ENCODE measurements at places on chromosomes 1 and 21.
A peak's percentile ranks its signal among the peaks of the same experiment; 100 is the strongest.

DNA sequence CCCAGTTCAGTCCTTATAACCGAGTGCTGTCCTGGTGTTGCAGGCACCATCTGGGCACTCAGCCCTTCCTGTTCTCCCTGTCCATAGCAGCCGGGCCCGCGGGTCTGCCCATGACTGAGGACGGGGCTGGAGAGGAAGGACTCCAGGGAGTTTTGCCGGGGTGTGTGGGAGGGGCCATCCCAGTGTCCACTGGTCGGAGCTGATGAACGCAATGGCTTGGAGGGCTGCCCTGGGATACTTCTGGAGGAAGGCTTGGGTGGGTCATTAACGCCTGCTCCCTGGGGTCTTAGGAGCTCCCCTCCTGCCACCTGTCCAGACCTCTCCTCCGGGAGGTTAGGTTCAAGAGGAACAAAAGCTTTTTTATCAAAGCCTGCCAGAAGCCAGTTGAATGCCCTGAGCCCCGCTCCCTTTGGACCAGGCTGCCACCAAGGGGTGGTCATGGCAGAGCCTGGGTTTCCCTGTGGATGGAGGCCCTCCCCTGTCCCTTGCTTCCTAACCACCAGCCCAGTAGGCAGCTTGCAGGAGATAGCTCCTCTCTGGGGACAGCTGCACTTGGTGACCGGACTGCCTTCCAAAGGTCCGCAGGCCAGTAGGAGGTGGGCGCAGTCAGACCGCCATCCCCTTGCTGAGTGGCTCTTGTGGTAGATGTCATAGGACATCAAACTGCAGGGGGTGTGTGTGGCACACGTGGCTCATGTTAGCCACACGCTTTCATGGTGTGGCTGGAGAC is 61.3 kb downstream of the TRIM11 start:
- no peak for DNase-seq

DNA sequence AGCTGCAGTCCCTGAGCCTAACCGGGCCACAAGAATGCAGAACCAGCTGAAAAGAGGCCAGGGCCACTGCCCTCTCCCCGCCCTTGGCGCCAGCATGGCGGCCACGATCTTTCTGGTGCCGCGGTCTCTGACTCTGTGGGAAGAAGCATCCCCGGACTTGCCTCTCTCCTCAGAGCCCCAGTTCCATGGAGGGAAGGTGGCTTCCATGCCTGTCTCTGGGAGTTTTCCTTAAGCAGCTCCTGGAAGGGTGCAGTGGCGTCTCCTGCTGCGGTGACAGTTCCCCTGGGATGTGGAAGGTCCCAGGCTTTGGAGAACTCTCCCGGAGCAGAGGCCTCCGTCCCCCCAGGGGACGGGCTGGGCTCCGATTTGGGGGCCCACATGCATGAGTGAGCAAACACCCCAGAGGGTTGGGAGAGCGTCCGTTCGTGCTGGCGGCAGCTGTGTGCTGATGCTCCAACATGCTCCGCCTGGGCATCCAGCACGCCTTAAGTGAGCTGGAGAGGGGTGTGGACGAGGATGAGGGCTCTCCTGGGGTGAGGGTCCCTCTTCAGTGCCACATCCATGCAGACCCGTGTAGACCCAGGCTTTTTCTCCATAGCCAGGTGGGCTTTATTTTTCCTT is 109.8 kb upstream of the COL6A1 start:
- no peak for DNase-seq

DNA sequence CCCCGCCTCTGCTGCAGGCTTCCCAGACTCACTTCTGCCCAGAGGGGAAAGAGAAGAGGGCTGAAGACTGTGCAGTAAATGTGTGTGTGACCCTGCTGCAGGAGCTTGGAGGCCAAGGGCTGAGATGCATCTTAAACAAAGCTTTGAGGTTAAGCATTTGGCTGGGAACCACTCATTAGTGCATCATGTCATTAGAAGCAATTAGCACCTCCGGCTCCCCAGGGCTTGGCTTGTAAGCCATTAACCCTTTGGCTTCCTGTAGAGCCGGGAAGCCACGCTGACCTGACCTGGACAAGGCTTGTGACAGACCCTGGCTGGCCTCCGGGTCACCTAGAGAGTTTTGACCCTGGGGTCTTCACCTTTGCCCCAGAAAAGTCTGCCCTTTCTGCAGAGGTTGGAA is 77.0 kb downstream of the CSMD2 start:
- no peak for DNase-seq

DNA sequence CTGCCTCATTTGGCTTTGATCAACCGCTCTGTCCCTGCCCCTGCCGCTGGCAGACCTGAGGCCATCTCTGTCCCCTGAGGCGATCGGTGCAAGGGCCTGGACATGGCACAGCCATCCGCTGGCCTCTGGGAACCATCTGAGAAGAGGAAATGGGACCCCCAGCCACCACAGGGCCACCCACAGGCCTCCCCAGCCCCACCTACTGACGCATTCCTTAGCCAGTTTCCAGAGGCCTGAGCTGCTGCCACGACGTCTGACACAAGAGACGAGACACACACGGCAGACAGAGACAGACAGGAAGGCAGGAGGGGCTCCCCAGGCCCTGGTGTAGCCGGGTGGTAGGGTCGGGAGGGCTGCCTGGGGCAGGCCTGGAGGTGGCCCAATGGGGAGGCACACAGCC is 37.3 kb upstream of the EDN2 start:
- DNase-seq: no peak

- DNase-seq: no peak
Measured at GRCh38 chr1:3746830-3747521, 5.3 kb upstream of the CCDC27 start.

DNA sequence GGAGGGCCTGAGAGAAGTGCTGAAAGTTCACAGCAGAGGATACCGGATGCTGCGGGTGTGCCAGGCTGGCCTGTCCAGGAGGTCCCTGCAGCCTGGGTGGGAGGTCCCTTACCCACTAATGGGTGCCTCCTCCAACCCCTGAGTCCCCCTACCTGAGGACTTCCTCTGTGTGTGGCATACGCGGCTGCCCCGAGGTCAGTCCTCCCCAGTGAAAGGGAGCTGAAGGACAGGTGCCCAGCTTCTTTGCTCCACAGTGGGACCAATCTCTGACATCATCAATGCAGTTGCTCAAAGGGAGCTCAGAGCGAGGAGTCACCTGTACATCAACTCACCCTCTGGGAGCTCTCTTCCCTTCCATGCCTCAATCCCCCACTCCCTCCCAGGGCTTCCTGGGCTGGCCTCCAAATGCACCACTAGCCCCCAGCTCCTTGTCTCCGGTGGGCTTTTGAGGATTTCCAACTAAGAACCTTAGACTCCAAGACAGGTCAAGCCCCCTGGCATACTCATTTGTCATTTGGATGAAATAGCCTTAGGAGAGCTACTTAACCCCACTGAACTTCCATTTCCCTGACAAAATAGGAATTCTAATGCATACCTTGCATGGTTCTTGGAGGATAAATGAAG is 53.9 kb downstream of the PDE9A start:
- no peak for DNase-seq

DNA sequence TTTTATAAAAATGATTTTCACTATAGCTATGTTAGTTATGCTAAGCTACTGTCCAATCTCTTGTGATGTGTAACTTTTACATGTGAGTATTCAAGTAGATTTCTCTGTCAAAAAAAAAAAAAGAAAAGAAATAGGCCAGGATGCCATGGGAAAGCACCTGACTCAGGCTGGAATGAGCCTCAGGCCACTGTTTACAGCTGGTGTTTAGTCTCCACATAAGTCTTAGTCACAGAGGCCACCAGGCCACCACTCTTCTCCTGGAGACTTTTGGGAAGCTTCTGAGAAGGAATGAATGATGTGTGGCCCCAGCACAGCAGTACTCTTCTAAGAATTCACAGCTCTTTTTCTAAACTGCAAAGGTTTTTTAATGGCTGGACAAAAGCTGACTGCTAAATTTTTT is 48.9 kb downstream of the CHML start:
- no peak for DNase-seq

DNA sequence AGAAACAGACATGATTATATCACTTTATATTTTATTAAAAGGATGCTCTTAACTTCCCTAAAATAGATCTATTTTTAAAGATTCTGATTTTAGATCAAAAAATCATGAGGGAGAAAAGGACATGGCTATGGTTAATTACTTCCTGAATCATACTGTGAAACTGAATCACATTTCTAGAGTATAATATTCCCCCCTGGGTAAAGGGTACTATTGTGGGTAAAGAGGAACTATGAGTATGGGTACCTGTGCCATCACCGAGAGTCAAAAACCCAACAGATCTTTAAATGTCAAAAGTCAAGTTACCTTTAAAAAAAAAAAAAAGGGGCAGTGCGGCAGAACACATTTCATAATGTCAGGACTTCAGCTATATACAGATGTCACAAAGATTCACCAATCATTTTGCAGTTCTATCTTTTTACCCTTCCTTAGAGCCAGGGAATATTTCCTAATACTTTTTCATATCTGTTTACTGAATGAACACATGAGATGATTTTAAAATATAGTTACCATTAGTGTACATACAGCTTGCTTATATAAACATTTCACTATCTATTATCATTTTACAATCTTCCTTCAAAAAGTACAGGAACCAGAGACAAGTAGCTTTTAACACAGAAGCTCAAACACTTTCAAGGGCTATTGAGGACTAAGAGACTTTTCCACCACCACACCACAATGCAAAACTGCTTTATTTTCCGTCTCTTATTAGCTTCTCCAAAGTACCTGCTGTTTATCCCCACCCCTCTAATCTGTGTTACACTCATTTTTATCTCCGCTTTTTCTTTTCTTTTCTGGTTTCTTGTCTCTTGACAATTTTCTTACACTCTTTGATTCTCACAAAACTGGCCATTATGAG is 45.0 kb downstream of the EVI5 start:
- no peak for DNase-seq

- DNase-seq: no peak
Measured at GRCh38 chr1:77994117-77994705, 10.5 kb upstream of the DNAJB4 start.

DNA sequence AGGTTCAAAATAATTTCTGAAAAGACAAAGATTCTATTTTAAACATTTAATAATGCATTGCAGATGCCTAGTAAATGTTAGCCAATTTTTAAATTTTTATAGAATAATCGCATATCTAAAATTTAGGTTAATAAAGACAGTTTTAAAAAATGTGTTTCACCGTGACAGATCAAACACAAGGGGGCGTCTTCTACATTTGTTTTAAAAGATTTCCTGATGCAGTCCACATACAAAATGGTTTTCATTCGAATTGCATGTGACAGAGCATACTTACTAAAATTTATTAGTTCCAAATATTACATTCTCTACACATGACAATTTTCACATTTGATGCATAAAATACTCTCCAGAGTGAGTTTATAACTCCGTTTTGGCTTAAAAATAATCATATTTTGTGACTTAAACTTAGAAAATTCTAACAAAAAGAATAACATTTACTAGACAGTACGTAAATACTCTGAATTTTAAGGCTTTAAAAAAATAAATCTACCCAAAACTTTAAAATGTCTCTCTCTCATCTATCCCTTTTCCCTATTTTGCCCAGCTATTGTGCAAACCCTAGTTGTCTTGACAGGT is 75.5 kb downstream of the ADAMTS1 start:
- peak; percentile 20 for DNase-seq

DNA sequence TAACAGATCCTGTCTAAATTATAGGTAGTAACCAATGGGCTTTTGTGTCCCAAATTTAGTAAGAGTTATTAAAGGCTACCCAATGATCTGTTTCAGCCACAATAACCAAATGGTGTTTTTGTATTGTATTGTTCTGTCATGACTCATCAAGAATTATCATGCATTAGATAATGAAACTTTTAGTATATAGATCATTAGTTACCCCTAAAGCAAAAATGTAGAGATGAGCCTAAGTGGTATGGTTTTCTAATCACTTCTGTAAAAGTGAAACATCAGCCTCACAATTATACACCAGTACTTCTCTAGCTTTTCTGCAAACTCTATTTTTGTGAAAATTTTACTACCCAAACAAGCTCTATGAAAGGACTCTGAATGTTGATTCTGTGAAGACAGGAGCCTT is 71.4 kb downstream of the LRRC7 start:
- DNase-seq: no peak

- DNase-seq: no peak
Measured at GRCh38 chr21:27813750-27814149, 846.9 kb upstream of the ADAMTS5 start.

- no peak for DNase-seq
Measured at GRCh38 chr1:25677193-25677773, 60.7 kb downstream of the MAN1C1 start.

- no peak for DNase-seq
Measured at GRCh38 chr1:166197597-166197996, 30.8 kb upstream of the FAM78B start.

- no peak for DNase-seq
Measured at GRCh38 chr21:35488946-35489345, 439.8 kb upstream of the RUNX1 start.

- no peak for DNase-seq
Measured at GRCh38 chr1:29397256-29397590, 160.9 kb downstream of the PTPRU start.

GRCh38 chr1:187641463-187641862 is 812.7 kb downstream of the PLA2G4A start:
- no peak for DNase-seq

GRCh38 chr1:117473063-117473462 is 105.8 kb downstream of the MAN1A2 start:
- DNase-seq: no peak

GRCh38 chr1:10793129-10793651 is 3.3 kb downstream of the CASZ1 start:
- DNase-seq: no peak

DNA sequence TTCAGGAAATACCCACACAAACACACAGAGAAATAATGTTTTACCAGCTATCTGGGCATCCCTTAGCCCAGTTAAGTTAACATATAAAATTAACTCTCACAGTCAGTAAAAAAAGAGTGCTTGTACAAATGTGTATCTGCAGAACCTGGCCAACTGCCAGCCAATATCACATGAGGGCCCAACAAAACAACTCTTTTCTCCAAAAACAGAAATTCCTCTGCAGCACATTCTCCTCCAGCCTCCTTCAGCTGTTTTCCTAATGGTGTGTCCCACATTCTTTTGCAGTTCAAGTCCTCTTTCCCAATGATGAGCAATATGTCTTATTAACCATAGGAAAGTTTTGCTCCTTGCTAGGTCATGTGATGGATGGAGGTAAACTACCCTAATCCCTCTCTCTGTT is 75.5 kb downstream of the LRRC7 start:
- DNase-seq: no peak

GRCh38 chr1:39894884-39895495 is 6.7 kb downstream of the MYCL start:
- DNase-seq: no peak

- DNase-seq: no peak
Measured at GRCh38 chr1:238898856-238899255, 487.5 kb upstream of the CHRM3 start.
